ENCODE measurements at places on chromosomes 16 and 17. TPM values are rescaled to one million over a fixed set of nuclear protein-coding genes. Genes with fewer than 3 reads are reported as not detected.

Gene SLC5A11
- total RNA-seq: 0.79 TPM

Gene NOXO1
- 80.1 TPM for total RNA-seq

Gene KRT16
- not detected for total RNA-seq

Gene MCRIP2
- total RNA-seq: 132 TPM

Gene NPW
- total RNA-seq: 3.5 TPM

Gene TNFSF13
- total RNA-seq: 125 TPM

Gene NTHL1
- 30.1 TPM for total RNA-seq

Gene HSD17B2
- 69.2 TPM for total RNA-seq

Gene ERN2
- total RNA-seq: 191 TPM

Gene DHX58
- total RNA-seq: 11.3 TPM

Gene GPR179
- total RNA-seq: 0.12 TPM

Gene RTN4RL1
- total RNA-seq: 0.32 TPM

Gene GPR139
- total RNA-seq: not detected

Gene XAF1
- total RNA-seq: 11.7 TPM

Gene HOXB9
- 73.9 TPM for total RNA-seq

Gene QRICH2
- 1.2 TPM for total RNA-seq

Gene HS3ST6
- 0.82 TPM for total RNA-seq

Gene DNAH2
- 0.62 TPM for total RNA-seq

Gene CFAP97D1
- not detected for total RNA-seq

Gene FBXO39
- not detected for total RNA-seq

Gene CES1
- 9.1 TPM for total RNA-seq

Measured in colonic mucosa (tissue), 4 donors.